NCI-H82 (cell line): ENCODE measurements at places on chromosomes 7 and 10.

- no peak for DNase-seq
These were observed 370.8 kb downstream of the CDC14C start for GRCh38 chr7:49295146-49295545.

GRCh38 chr10:59752278-59752940 lies 846 bp downstream of the MRLN start:
- peak; percentile 37 for DNase-seq

DNA sequence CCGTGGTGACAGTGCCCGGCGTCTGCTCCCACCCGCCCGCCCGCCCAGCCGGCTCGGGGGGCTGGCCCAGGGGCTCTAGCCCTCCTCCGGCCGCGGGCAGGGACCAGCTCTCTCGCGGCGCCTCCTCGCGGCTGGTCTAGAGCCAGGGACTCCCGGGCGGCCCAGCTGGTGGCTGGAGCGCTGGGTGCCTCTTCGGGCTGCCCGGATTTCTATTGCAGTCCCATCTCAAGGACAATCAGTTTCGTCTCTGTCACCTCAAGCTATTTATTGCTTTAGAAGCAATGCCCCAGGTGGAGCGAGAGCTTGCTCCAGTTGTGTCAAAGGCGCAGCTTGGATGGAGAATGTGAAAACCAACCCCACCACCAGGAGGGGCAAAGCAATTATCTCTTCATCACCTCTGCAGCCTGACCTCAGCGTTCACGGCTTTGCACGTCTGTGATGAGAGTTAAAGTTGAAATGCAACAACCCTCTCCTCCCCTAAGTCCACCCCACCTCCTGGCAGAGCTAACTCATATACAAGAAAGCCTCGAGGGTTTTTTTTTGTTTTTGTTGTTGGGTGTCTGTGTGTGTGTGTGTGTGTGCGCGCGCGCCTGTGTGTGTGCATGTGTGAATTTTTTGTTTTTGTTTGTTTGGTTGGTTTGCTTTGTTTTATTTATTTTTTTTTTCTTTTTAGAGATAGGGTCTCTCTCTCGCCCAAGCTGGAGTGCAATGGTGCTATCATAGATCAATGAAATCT lies at the start of gene ITGA8:
Gene ITGA8, minus strand, starts transcription at position 24 of the 736 bp plus-strand sequence. CDS start 151 bp downstream, outside the sequence.
- peak; percentile 71 for DNase-seq

DNA sequence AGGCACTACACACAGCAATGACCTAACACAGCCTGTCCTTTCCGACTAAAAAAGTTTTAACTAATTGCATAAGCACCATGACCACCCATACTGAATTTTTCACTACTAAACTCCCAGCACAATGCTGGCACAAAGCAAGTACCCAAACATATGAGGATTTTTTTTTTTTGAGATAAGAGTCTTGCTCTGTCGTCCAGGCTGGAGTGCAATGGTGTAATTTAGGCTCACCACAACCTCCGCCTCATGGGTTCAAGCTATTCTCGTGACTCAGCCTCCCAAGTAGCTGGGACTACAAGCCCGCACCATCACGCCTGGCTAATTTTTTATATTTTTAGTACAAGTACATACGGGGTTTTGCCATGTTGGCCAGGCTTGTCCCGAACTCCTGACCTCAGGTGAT lies 5.1 kb downstream of the UBE2H start:
- DNase-seq, result no peak
